ENCODE measurements at places on chromosomes 12 and 14. TPM values are rescaled to one million over a fixed set of nuclear protein-coding genes. Genes with fewer than 3 reads are reported as not detected.

Gene EXOC3L4
- total RNA-seq = 0.66 TPM

Gene LGR5
- 0.80 TPM for total RNA-seq

DNA sequence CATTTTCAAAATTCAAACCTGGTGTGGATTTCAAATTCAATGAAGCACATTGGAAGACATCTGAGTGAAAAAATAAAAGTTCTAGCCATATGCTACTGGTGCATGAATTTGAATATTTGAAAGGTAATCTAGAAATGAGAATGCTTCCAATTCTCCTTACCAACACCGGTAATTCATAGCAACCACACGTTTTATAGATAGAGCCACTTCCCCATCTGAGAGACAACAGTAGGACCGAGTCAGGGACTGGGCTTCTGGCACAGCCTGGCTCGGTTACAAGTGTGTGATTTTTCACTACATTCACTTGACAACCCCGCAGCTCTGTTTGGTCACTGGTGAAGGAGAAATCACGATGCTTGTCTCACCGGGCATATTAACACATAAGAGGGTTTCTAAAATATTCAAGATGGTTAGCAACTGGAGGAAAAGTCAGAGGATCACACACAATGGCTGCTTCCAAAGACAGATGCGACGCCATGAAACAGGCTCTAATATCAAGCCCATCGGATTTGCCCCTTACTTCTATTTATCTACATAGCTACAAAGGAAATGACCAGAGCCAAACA is 86.5 kb upstream of the FOXN3 start:
- H3K4me1 ChIP-seq = no peaks in the 10 kb centered on the region
- no peaks in the 10 kb centered on the region for H3K27me3 ChIP-seq
- DNase-seq = no peak
- H3K27ac ChIP-seq = no peak overlapping the region
- H3K4me3 ChIP-seq = no peak overlapping the region

- H3K4me1 ChIP-seq = no peaks in the 10 kb centered on the region
These were observed 4.2 kb downstream of the PEX5 start for GRCh38 chr12:7193674-7194073.

DNA sequence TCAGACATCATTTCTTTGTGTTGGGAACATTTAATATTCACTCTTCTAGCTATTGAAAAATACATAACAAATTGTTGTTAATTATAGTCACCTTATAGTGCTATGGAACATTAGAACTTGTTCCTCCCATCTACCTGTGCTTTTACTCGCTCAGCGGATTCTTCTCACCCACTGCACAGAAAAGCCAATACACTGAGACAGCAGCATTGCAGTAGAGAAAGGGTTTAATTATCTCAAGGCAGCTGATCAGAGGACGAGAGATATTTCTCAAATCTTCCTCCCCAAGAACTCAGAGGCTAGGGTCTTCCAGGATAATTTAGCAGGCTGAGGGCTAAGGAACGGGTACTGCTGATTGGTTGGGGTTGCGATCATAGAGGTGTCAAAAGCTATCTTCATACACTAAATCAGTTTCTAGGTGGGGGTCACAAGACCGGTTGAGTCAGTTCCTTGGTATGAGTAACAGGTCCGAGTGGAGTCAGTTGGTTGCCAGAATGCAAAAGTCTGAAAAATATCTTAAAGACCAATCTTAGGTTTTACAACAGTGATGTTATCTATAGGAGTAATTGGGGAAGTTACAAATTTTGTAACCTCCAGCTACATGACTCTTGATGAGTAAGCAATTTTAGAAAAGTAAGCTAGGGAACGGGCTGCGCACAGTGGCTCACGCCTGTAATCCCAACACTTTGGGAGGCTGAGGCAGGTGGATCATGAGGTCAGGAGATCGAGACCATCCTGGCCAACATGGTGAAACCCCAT is 173.1 kb downstream of the FBXL14 start:
- H3K27ac ChIP-seq = no peak overlapping the region
- no peaks in the 10 kb centered on the region for H3K4me1 ChIP-seq
- no peak overlapping the region for H3K4me3 ChIP-seq
- no peaks in the 10 kb centered on the region for H3K27me3 ChIP-seq

Gene CCDC196
- total RNA-seq = not detected

DNA sequence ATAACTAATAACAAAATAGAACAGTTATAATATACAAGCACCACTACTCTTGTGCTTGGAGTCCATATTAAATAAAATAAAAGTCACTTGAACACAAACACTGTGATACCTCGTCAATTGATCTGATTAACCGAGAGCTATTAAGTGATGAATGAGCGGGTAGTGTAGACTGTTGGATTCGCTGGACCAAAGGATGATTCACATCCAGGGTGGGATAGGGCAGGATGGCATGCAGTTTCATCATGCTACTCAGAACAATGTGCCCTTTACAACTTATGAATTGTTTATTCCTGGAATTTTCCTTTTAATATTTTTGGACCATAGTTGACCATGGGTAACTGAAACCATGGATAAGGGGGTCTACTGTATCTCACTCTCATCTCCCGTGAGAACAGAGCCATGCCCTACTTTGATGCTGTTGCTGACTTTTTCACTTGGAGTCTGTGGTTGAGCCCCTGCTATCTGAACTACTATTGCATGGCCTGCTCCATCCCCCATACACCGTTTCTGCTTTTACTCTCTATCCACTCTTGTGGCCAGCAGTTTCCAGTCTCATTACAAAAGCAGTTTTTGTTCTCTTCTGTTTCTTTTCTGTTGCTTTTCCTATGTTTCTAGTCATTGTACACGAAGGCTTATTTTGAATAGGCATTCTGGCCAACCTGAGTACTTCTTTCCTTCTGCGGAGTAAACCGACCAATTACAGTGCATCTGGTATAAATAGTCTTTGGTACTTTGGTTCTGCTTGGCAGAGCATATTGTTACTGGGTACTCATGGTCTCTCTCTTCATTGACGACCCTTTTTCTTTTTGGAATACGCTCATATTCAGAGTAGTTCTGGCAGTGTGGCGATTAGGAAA is 12.2 kb downstream of the TMTC2 start:
- no peaks in the 10 kb centered on the region for H3K27me3 ChIP-seq
- no peak for DNase-seq
- H3K4me3 ChIP-seq = no peak overlapping the region
- H3K4me1 ChIP-seq = no peaks in the 10 kb centered on the region
- no peak overlapping the region for H3K27ac ChIP-seq

DNA sequence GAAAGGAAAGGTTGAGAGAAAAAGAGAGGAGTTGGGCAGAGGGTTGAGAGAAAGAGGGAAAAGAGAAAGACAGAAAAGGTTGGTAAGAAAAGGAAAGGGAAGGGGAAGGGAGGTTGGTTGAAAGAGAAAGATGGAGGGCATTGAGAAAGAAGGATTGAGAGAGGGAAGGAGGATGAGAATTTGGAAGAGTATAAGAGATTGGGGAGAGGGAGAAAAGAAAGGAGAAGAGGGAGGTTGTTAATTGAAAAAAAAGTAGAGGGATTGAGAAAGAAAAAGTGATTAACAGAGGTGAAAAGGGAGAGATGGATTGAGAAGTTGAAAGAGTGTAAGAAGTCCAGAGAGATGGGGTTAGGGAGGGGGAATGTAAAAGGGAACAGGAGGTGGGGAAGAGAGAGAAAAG is 21.5 kb upstream of the ERGIC2 start:
- H3K4me3 ChIP-seq = no peak overlapping the region
- H3K27ac ChIP-seq = no peak overlapping the region
- no peaks in the 10 kb centered on the region for H3K4me1 ChIP-seq
- H3K36me3 ChIP-seq = no peaks in the 10 kb centered on the region
- no peak for DNase-seq

Gene SLC25A47
- total RNA-seq = not detected

DNA sequence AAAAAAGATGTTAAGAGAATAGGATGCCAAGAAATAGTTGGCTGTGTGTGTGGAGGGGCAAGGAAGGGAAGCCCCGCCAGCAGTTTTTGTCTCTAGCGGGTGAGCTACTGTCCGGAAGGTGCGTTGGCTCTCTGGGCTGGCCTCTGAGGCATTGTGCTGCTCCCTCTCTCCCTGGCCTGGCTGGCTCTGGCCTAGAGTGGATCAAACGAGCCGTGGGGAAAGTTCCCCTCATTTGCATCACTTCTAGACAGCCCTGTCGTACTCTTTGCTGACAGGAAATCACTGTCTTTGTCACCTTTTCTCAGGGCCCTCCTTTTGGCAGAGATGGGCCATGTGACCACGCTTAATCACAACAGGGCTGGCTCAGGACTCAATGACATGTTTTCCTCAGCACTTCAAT is 236.1 kb upstream of the NPAS3 start:
- H3K4me3 ChIP-seq = no peak overlapping the region
- DNase-seq = no peak
- H3K36me3 ChIP-seq = no peaks in the 10 kb centered on the region
- no peaks in the 10 kb centered on the region for H3K4me1 ChIP-seq
- H3K27me3 ChIP-seq = no peaks in the 10 kb centered on the region
- peak overlapping the region; percentile 85 for H3K27ac ChIP-seq

GRCh38 chr14:95140060-95140858 is 17.1 kb downstream of the DICER1 start:
- DNase-seq = no peak
- H3K36me3 ChIP-seq = no peaks in the 10 kb centered on the region
- H3K4me3 ChIP-seq = no peak overlapping the region
- H3K27me3 ChIP-seq = no peaks in the 10 kb centered on the region
- H3K4me1 ChIP-seq = peaks cover 22% of the 10 kb centered on the region

GRCh38 chr14:58844544-58844943 is 206.8 kb downstream of the DACT1 start:
- H3K36me3 ChIP-seq = no peaks in the 10 kb centered on the region
- H3K27me3 ChIP-seq = no peaks in the 10 kb centered on the region
- no peak overlapping the region for H3K27ac ChIP-seq

Gene BRI3BP
- total RNA-seq = 4.3 TPM

- DNase-seq = no peak
- H3K4me1 ChIP-seq = no peaks in the 10 kb centered on the region
- H3K4me3 ChIP-seq = no peak overlapping the region
- no peaks in the 10 kb centered on the region for H3K36me3 ChIP-seq
- H3K27ac ChIP-seq = no peak overlapping the region
These were observed 36.9 kb downstream of the RHOJ start for GRCh38 chr14:63241096-63241495.

Gene HNF1A
- 0.29 TPM for total RNA-seq

DNA sequence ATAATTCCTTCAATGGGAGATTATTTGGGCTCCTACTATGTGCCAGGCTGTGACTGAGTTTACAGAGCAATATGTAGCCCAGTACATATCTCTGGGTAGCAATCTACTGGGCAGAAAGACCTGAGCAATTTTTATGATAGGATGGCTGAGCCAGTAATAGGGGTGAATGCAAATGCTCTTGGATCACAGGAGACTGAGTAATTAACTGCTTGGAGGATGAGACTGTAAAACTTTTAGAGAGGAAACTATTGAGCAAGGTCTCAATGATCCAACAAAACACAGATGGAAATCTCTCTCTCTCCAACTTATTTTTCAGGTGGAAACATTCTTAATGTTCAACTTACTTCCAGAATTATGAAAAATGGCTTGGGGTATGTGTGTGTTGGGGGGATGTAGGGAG is 402.2 kb downstream of the AEBP2 start:
- H3K27ac ChIP-seq = no peak overlapping the region
- no peaks in the 10 kb centered on the region for H3K27me3 ChIP-seq
- no peaks in the 10 kb centered on the region for H3K4me1 ChIP-seq
- no peak for DNase-seq
- no peaks in the 10 kb centered on the region for H3K36me3 ChIP-seq

Gene AGAP2
- 1.2 TPM for total RNA-seq

Gene GALNT6
- total RNA-seq = 55.8 TPM

GRCh38 chr12:50051101-50051806 is 6.1 kb upstream of the ASIC1 start:
- no peaks in the 10 kb centered on the region for H3K27me3 ChIP-seq
- no peak overlapping the region for H3K4me3 ChIP-seq
- peaks cover 6% of the 10 kb centered on the region for H3K4me1 ChIP-seq
- no peak overlapping the region for H3K27ac ChIP-seq
- H3K36me3 ChIP-seq = no peaks in the 10 kb centered on the region

Gene ITGA7
- total RNA-seq = 190 TPM

- no peaks in the 10 kb centered on the region for H3K4me1 ChIP-seq
- H3K27me3 ChIP-seq = no peaks in the 10 kb centered on the region
- H3K4me3 ChIP-seq = no peak overlapping the region
- H3K36me3 ChIP-seq = no peaks in the 10 kb centered on the region
- no peak for DNase-seq
These were observed 9.0 kb upstream of the RNU6-7 start for GRCh38 chr14:32192712-32193373.

- H3K4me1 ChIP-seq = no peaks in the 10 kb centered on the region
- no peak for DNase-seq
- H3K27me3 ChIP-seq = no peaks in the 10 kb centered on the region
- H3K27ac ChIP-seq = no peak overlapping the region
- no peaks in the 10 kb centered on the region for H3K36me3 ChIP-seq
- H3K4me3 ChIP-seq = no peak overlapping the region
These were observed 9.0 kb downstream of the SLC25A47 start for GRCh38 chr14:100332071-100332639.

DNA sequence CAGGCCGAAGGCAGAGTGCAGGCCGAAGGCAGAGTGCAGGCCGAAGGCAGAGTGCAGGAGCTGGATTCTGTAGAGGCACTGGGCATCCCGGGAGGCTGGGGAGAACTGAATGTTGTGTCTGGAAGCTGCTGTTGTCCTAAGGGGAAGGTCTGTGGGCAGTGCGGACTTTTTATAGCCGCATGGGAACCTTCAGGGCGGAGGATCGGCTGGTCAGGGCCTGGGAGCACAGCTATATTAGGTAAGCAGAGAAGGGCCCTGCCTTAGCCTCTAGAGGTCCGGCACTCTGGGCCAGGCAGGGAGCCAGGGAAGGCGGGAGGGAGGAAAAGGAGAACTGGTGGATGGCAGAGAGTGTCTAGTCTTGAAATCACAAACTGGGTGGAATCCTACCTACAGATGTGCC is 14.2 kb downstream of the CABP1 start:
- H3K27ac ChIP-seq = peak overlapping the region; percentile 52
- peaks cover 3% of the 10 kb centered on the region for H3K27me3 ChIP-seq
- H3K4me1 ChIP-seq = no peaks in the 10 kb centered on the region
- H3K36me3 ChIP-seq = no peaks in the 10 kb centered on the region
- no peak overlapping the region for H3K4me3 ChIP-seq
- DNase-seq = no peak

Gene PSMD9
- total RNA-seq = 37.9 TPM

GRCh38 chr14:106436310-106436905 is 910.0 kb downstream of the TMEM121 start:
- H3K4me3 ChIP-seq = no peak overlapping the region
- no peaks in the 10 kb centered on the region for H3K4me1 ChIP-seq
- H3K36me3 ChIP-seq = no peaks in the 10 kb centered on the region
- no peak for DNase-seq

GRCh38 chr12:67788118-67788517 is 139.6 kb downstream of the DYRK2 start:
- no peaks in the 10 kb centered on the region for H3K27me3 ChIP-seq
- H3K4me3 ChIP-seq = no peak overlapping the region
- no peak overlapping the region for H3K27ac ChIP-seq
- no peaks in the 10 kb centered on the region for H3K36me3 ChIP-seq
- H3K4me1 ChIP-seq = no peaks in the 10 kb centered on the region

Gene FSCB
- not detected for total RNA-seq

Gene CD69
- total RNA-seq = 7.4 TPM

- H3K27me3 ChIP-seq = no peaks in the 10 kb centered on the region
- H3K27ac ChIP-seq = no peak overlapping the region
- no peak overlapping the region for H3K4me3 ChIP-seq
- DNase-seq = no peak
- H3K4me1 ChIP-seq = no peaks in the 10 kb centered on the region
- H3K36me3 ChIP-seq = no peaks in the 10 kb centered on the region
These were observed 37.7 kb downstream of the DIP2B start for GRCh38 chr12:50542448-50542847.

GRCh38 chr12:84648425-84648824 is 264.2 kb downstream of the SLC6A15 start:
- no peak overlapping the region for H3K27ac ChIP-seq
- no peak overlapping the region for H3K4me3 ChIP-seq
- no peaks in the 10 kb centered on the region for H3K36me3 ChIP-seq
- no peaks in the 10 kb centered on the region for H3K27me3 ChIP-seq
- H3K4me1 ChIP-seq = no peaks in the 10 kb centered on the region
- no peak for DNase-seq

Data from breast epithelium (tissue), 4 donors.